ENCODE measurements at places on chromosomes 11 and 22.

GRCh38 chr22:36171941-36172340 lies 11.4 kb upstream of the APOL3 start:
- DNase-seq = no peak

DNA sequence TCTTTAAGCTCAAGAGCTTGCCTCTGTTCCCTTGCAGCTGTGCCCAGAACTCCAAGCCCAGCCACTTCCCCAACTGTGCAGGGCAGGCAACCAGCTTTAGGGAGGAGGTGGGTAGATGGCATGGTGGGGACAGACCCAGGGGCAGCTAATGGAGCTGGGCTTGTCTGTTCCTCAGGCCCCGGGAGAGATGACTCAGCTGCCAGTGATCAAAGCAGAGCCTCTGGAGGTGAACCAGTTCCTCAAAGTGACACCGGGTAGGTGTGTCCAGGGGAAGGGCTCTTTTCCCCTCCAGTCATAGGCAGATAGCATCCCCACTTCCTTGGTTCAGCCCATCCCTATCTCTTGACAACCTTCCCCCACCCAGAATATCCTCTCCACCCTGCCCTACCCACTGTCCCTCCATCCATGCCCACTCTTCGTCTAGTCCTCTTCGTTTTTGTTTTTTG lies 32.4 kb downstream of the CREB3L1 start:
- no peak for DNase-seq

GRCh38 chr11:14418801-14419417 lies 59.9 kb upstream of the RRAS2 start:
- DNase-seq = no peak

DNA sequence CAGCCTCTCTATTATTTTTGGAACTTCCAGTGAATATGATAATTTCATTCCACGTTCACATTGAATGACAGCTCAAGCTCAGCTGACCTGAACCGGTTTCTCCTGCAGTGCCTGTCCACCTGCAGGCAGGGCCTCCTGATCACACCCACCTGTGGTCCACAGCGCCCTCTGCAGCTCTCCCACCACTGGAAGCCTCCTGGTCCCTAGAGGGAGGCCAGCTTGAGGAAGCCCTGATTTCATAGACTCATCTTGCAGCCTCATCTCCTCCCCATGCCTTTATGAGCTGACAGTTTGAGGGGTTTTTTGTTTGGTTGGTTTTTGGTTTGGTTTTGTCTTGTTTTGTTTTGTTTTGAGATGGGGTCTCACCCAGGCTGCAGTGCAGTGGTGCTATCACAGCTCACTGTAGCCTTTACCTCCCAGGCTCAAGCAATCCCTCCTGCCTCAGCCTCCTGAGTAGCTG lies 29.9 kb upstream of the MALAT1 start:
- peak; percentile 76 for DNase-seq

DNA sequence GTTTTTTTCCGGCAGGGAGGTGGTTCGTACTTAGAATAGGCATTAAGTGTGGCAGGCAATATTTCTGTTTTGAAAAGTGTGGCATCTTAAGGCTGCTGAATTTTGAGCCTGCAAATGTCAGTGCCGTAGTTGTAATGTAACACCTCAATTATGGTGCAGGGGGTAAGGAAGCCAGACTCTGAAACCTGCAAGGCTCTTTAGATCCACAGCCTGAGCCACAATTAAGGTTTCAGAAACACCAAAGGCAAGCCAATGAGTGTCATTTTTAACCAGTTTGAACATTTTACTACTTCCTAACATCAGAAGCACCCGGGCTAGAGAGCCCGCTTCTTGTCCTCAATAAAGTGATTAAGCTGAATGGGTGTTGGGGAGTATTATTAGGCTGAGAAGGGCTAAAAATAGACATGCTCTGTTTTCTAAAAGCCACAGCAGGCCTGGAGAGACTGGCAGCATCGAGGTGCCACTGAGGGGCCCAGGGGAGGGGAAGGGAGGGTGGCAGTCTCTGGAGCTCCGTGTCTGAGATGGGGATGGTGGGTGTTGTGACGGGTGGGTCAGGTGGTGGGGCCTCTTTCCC lies 113.4 kb downstream of the ZBTB16 start:
- no peak for DNase-seq

GRCh38 chr22:50527921-50528681 lies 1.7 kb downstream of the TYMP start:
- DNase-seq = no peak

DNA sequence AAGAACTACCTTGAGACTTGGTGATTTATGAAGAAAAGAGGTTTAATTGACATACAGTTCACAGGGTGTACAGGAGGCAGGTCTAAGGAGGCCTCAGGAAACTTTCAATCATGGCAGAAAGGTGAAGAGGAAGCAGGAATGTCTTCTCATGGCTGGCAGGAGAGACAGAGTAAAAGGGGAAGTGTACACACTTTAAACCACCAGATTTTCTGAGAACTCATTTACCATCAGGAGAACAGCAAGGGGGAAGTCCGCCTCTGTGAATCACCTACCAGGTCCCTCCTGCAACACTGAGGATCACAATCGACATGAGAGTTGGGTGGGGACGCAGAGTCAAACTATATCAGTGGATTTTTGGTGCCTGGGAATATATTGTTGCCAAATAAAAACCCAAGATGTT lies 40.3 kb upstream of the OR5D13 start:
- DNase-seq = no peak

- DNase-seq = peak; percentile 81
Measured at GRCh38 chr11:125591649-125592304, 875 bp upstream of the STT3A start.

DNA sequence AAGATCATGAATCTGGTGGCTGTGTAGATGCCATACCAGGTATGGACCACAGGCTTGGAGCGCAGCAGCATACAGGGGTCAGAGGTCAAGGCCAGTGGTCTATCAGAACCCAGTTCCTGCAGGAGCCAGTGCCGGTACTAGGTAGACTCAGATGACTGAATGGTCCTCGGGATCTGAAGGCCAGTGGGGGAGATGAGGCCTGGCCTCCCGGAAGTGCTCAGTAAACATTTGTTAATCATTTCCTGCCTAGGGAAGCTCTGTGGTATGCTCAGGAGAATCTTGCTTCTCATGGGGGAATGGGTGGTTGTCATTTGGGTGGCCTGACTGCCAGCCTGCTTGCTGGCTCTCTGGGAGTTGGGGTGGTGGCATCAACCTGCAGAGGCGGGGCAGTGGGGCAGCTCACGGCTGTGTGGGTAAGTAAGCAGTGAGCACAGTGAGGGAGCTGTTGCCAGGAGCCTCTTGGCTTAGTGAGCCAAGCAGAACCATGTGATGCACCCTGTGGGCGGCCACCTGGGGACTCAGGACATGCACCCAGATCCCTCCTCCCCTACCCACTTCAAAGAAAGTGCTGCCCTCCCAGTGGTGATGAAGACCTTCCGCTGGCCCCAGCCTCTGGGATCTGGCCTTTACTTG lies 33.0 kb downstream of the PTPRJ start:
- DNase-seq = peak; percentile 83

DNA sequence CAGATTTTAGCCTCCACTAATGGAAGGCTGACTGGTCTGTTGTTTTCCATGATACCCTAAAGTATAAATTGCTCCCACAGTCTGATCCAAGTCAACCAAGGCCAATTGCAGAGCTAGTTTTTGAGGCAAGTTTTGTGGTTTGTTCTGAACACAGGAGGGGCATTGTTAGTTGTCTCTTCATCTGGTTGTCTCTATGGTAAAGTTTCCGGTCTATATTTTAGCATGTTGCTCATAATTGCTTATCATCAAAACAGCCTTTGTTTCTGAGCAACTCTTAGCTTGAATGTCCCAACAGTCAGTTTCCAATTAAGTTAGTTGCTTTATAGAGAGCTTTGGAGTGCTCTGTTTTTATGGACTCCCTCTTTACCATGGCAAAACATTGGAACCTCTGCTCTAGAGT lies 217.6 kb upstream of the CARD18 start:
- DNase-seq = no peak

DNA sequence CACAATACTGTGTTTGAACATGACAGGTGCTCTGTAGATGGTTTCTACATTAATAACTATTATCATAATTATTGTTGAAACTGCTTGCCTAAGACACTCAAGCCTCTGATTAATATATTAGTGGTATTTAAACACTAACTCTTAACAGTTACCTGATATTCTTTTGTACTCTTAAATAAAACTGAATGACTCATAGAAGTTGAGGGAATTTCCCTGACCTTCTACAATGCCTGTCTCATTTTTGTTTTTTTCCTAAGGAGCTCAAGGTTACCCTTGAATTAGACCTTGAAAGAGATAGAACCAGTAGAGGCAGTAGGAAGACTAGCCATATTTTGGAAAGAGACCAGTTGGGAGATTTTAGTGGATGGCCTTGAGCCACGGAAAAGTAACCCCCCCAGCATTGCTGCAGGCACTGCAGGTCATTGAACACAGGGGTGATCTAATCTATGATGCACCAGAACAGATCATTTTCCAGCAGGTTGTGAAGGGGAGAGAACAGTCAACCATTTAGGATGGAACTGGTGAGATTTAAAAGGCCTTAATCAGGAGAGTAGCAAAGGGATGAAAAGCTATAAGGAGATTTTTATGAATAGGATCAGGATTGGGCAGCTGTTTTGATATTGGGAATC lies 148.3 kb downstream of the PGR start:
- no peak for DNase-seq

DNA sequence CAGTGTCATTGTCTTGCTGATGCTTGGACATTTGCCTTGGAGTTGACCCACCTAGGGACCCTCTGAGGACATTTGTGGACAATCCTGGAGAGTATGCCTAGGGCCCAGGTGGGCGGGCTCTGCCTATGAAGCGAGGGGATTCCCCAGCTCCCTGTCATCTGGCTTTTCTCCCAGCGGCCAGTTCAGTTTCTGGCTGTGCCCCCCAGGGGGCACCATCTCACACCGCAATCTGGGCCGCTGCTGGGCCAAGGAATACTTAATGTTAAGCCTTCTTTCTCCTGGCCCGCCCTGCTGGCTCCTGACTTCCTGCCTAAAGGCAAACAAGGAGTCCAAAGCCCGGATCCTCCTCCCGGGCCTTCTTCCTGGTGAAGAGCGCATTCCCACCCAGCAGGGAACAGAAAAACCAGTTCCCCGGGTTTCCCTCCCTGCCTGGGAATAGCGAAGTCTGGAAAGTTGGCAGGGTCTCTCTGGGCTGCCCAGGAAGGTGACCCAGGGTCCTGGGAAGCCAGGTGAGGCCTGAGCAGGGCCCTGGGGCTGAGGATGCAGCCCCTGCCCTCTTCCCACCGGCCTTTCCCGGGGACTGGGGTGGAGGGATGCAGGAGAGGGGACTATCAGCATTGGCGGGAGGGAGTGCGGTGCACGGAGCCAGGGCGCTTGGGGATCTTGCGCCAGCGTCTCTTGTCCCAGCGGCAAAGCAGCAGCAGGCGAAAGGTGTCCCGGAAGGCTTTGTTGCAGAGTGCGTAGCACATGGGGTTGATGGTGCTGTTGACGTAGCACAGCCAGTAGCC lies 11.9 kb downstream of the CHRM1 start:
- DNase-seq = no peak

- DNase-seq = no peak
Measured at GRCh38 chr22:26529345-26529744, 17.1 kb upstream of the TFIP11 start.

DNA sequence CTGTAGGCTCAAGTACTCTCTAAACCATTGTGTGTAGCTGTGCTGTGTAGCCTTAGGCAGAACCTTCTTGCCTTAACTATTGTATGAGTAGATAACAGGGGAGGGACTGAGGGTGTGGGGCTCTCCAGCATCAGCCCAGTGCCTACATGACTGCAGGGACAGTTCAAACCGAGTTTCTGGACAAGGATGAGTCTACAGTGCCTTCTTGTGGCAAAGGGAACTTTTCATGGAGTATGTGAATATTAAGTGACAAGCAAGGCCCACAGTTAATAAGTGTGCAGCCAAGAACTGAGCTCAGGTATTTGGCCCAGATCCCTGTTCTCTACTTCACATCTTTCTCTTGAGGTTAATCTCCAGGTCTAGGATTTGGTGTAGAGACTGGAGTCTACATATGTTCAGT lies 424.4 kb upstream of the LARGE1 start:
- DNase-seq = no peak

DNA sequence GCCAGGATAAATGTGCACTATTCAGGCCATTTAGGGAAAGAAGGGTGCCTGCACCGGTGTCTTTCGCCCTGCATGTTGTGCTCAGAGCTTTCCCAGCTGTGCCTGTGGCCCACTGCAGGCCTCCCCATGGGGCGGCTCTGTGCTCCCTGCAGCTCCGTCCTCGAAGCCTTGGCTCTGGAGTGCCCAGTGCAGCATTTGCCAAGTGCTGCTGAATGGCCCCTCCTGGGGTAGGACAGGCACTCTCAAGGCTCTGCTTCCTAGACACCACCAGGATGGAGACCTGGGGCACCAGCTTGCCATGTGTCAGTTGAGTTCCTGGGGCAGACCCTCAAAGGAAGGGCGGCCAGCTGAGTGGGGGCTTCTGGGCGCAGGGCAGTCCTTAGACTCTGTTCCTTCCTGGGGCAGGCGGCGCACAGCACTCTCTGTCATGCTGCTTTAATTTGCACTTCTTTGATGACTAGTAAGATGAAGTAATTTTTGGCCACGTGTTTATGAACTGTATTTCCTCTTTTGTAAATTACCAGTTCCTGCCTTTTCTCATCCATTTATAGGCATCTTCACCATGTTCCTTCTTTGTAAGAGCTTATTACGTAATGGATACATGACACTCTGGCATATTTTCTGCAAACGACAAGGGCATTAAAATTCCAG lies 32.1 kb upstream of the GNB1L start:
- DNase-seq = peak; percentile 72

DNA sequence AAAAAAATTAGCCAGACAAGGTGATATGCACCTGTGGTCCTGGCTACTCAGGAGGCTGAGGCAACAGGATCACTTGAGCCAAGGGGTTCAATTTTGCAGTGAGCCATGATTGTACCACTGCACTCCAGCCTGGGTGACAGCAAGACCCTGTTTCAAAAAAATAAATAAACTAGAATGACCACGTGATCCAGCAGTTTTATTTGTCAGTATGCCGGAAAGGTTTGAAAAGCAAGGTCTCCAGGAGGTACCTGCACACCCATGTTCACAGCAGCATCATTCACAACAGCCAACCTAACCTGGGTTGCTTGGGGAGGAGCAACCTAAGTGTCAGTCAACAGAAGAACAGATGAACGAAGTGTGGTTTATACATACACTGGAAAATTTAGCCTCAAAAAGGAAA lies 78.7 kb upstream of the SEPTIN5 start:
- no peak for DNase-seq

GRCh38 chr11:116885951-116886655 lies 48.7 kb upstream of the APOA1 start:
- DNase-seq = no peak

- no peak for DNase-seq
Measured at GRCh38 chr11:44315947-44316658, 6.2 kb upstream of the ALX4 start.

- no peak for DNase-seq
Measured at GRCh38 chr11:37449146-37449545, 851.1 kb upstream of the RAG2 start.

All from activated effector memory CD4-positive, alpha-beta T cell treated with anti-CD3 and anti-CD28 coated beads, Interleukin-2, amount 50 U/mL, for 16 hours (primary cell).